ENCODE measurements at places on chromosomes 4 and X.

- DNase-seq, result no peak
Observed at GRCh38 chrX:68249401-68249831, 183.9 kb downstream of the OPHN1 start.

- DNase-seq, result no peak
Observed at GRCh38 chr4:111639876-111640275, 505.4 kb upstream of the FAM241A start.

DNA sequence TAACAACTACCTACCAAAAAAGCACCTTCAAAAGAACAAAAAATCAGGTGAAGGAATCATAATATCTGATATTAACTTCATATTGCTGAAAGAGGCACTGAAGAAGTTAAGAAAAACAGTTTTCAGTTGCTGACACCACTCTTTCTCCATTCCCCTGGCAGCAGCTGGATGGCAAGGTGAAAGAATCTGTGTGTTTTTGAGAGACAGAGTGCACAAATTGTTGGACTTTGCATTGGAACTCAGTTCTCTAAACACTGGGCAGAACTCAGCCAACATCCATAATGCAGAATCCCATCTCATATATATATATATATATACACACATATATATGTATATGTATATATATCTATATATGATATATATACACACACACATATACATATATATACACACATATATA, 408.3 kb upstream of the MAGEC2 start:
- no peak for DNase-seq

DNA sequence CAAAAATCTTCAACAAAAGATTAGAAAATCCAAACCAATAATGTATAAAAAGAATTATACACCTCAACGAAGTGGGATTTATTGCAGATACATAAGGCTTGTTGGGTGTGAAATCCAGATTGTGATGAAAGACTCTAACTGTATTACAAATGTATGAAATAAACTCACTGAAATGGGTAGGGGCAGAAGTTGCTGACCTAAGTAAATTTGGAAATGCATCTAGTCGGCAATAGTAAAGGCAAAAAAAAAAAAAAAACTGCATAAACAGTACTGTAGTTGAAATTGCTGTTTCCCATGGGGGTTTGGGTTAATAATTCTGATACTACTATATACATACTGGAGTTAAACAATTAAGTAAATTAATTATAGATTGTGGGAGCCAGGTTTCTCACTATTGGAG, 130.7 kb upstream of the MAGEB18 start:
- DNase-seq, result no peak

DNA sequence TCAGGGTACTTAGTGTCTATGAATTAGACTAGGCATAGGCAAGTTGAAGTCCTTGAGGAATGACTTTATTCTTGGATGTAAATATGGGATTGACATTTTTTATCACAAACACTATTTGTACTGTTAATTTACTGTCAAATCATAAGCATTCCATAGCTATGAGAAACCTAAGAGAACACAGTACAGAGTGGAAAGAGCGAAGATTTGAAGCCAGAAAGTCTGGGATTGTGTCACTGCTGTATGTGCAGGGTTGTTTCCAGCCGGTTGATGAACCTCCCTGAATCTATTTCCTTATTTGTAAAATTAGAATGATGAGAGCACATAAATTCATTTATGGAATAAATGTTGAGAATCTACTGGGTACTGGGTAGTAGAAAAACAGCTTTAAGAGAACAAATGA, 14.4 kb upstream of the KLHL5 start:
- no peak for DNase-seq

GRCh38 chrX:132591719-132592275, 103.0 kb upstream of the MBNL3 start:
- no peak for DNase-seq

GRCh38 chr4:176656108-176656507, 136.6 kb downstream of the VEGFC start:
- DNase-seq, result no peak

DNA sequence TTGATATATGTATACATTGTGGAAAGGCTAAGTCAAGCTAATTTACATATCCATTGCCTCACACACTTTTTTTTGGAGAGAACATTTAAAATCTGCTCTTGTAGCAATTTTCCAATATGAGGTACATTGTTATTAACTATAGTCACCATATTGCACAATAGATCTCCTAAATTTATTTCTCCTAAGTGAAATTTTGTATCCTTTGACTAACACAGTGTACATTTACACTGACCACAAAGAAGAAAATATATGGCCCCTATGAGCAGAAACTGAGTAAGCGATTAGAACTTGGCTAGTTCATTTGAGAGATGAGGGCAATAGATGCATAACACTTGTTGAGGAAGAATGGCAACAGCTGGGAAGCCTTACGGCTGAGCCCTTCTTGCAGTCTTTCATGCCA, 20.3 kb upstream of the GUCY1B1 start:
- no peak for DNase-seq
